ENCODE measurements at places on chromosomes 12 and 14.

DNA sequence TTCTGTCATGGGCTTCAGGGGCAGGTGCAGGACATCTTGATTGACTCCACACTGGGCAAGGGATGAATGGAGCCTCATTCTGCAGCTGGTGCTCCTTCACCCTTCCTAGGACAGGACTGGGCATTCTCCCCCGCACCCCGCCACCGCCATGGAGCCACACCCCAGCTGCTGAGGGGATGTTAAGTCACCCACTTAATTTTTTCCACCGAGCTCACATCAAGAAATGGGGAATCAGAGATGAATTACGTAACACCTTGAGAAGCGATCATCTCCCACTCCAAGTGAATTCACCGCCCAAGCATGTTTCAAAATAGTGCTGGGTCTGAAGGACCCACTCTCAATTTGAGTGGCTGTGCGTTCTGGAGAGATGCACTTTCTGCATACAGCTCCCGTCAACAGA, 94.2 kb downstream of the EML1 start:
- DNase-seq: no peak

DNA sequence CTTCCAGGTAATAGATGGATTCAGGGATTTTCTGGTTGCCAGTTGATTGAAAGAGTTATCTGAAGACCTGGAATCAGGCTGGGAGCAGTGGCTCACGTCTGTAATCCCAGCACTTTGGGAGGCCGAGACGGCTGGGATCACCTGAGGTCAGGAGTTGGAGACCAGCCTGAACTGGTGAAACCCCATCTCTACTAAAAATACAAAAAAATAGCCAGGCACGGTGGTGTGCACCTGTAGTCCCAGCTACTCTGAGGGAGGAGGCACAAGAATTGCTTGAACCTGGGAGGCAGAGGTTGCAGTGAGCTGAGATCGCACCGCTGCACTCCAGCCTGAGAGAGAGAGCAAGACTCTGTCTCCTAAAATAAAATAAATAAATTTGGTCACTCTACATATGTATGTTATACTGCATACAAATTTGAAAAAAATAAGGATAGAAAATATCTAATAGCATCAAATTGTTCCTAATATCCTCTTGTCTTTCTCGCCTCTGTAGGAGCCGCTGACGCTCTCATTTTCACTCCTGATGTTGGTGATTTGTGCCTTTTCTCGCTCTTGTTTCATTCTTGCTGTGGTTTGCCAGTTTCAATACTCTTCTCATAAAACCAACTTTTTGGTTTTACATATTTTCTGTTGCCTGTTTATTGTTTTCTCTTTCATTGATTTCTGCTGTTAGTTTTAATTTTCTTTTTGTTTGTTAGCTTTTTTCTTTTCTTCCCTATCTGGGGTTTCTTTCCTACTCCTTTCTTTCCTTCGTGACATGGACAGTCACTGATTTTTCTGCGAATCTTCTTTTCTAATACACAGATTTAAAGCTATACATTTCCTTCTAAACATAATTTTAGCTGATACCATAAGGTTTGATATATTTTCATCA, 23.8 kb upstream of the PLD4 start:
- no peak for DNase-seq

DNA sequence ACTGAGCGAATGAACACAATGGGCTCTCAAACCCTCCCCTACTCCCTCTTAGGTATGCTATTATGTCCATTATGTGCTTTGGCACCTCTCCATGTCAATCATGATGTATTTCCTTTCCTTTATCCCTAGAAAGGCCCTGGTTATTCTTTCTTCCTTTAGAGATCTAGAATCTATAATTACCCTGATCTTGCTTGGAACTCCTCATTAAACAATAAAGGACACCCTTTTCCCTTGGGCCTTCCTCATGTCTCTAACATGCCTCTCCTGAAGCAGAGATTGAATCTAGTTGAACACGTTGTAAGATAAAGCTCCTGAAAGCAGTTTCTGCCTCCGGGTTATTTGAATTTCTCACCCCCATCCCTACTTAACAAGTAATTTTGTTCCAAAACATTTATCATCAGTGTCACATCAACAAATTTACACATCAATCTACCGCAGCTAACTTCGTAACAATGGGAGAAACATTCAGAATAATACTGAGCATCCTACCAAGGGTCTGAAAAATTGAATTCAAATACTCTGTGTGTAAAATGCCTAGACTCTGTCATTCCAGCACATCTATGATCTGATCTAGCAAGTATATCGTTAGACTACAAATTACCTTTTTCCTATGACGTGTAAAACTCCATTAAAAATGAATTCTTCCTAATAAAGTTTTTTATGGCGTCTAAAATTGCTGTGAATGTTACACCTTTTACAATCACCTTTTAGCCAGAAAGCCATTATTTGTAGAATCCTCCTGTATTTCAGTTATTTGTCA, 5.4 kb downstream of the USP44 start:
- no peak for DNase-seq

- DNase-seq: no peak
Measured at GRCh38 chr12:32566663-32567295, 112.3 kb upstream of the DNM1L start.

- no peak for DNase-seq
Measured at GRCh38 chr12:124098101-124098757, 125.2 kb downstream of the ZNF664 start.

DNA sequence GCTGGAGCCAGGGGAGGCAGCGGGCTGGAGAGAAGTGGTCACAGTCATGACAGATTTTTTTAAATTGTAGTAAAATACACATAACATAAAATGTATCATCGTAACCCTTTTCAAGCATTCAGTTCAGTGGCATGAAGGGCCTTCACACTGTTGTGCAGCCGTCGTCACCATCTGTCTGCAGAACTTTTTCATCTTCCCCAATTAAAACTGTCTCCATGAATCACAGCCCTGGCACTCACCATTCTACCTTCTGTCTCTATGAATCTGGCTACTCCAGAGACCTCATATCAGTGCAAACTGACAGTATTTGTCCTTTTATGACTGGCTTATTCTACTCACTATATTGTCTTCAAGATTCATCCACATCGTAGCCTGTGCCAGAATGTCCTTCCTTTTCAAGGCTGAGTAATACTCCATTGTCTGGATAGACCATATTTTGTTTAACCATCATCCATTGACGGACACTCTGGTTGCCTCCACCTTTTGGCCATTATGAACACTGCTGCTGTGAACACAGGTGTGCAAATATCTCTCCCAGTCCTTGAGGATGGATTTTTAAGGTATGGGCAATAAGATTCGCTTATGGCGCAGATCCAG, 91.5 kb upstream of the NCOR2 start:
- no peak for DNase-seq

DNA sequence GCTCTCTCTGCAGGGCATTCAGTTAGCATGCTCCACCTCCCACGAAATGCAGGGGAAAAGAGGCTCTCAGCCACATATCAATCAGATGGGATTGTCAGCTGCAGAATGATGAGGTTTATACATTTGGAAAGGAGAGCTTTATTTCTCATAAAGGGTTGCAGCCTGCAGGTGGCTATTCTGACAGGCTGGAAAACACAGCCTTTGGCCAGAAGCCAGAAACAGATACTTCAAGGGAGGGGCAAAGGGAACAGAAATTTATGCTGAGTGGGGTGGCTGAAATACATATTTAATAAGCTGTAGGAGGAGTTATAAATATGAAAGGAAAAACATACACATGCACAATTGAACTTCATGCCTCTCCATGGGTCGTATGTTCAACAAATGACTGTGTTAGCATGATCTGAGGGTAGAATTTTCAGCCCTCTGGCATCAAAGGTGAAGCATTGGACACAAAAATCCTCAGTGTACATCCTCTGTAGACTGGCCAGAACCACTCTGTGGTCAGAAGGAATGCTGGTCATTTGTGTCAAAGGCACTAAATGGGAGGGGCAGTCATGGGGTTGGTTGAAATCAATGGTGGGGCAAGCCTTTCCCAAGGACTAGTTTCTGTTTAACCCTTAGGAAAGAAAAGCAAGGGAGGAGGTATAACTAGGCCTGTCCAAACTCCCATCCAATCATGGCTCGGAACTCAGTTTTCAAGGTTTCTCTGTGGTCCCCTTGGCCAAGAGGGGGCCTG, 62.4 kb downstream of the TMX1 start:
- no peak for DNase-seq

GRCh38 chr12:88052686-88053085, 23.5 kb upstream of the C12orf50 start:
- no peak for DNase-seq

- no peak for DNase-seq
Measured at GRCh38 chr12:116433249-116433648, 125.9 kb upstream of the MAP1LC3B2 start.

DNA sequence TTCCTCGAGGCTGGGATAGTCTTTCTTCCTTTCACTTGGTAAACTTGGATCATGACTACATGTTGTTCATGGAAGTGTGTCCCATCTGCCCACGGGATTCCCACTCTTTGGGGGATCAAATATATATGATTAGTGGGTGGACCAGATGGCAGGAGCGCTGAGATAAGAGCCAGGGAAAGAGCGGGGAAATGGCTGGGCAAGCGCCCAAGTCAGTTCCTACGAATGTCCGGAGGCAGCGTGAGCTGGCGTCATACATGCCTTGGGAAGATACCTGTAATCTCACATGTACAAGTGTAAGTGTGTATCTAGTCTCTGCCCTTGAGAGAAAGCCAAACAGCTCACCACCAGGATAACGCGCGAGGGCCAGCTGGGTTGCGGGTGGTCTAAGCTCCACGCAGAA, 62.3 kb downstream of the FZD10 start:
- no peak for DNase-seq

GRCh38 chr14:102451064-102451352, 58.6 kb downstream of the ANKRD9 start:
- no peak for DNase-seq
